Stimulated activated CD4-positive, alpha-beta T cell treated with anti-CD3 and anti-CD28 coated beads, Interleukin-15, amount 100 ng/mL, for 48 hours (primary cell): ENCODE measurements at places on chromosomes 13 and 19.

DNA sequence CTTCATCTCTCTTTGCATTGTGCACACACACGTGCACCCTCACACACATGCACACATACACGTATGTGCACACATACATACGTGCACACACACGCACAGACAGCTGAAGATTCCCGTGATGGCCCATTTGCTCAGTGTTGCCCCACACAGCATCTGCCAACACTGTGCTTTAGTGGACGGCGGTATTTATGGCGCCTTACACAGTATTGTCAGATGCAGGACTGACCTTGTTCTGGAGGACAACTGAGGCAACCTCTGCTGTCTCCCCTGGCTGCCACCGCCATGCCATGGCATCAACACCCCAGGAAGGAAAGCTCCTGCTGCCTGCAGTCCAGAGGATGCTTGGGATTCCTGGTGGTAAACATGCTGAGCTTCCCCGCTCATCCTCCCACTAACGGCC is 316.4 kb downstream of the TEX29 start:
- no peak for DNase-seq

GRCh38 chr19:32910874-32911273 is 41.3 kb upstream of the SLC7A9 start:
- no peak for DNase-seq

- no peak for DNase-seq
These were observed 434.7 kb downstream of the FOXO1 start for GRCh38 chr13:40231751-40232150.

- no peak for DNase-seq
These were observed 734 bp upstream of the TRMT1 start for GRCh38 chr19:13117176-13117771.

GRCh38 chr13:99489028-99489427 is 12.2 kb upstream of the TM9SF2 start:
- DNase-seq, result no peak

DNA sequence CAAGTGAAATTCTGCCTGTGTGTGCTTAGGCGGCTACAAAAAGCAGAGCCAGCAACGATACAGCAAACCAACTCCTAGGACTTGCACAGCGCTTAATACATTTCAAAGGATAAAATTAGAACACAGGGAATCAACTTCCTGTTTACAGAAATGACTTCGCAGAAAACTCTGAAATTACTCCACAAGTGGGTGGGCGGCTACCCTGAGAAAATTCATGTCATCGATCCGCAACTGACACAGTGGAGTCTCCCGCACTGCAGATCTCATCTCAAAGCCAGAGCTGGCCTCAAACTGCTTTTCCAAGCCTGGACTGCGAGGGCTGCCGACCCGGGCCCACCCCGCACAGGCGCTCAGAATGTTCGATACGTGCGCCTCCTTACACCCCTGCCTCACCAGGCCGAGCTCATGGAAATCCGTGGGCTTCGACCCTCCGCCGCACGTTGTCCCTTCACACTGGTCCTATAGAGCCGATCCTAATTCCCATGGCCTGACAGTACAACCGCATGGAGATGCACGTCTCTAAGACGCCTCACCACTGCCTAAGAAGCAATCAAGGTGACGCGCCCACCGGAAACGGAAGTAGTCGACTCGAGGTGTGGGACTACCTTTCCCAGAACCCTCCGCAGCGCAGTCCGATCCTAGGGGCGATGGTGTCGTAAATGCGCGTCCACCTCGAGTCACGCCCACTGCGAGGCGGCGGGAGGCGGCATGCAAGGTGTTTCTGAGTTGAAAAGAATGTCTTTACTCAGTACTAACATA is at the start of gene ZNF229:
Gene ZNF229, minus strand, starts transcription at position 557 of the 759 bp plus-strand sequence. CDS start 5,625 bp downstream, outside the sequence.
- DNase-seq, result peak; percentile 61

- no peak for DNase-seq
These were observed 21.0 kb downstream of the VASP start for GRCh38 chr19:45528149-45528743.

DNA sequence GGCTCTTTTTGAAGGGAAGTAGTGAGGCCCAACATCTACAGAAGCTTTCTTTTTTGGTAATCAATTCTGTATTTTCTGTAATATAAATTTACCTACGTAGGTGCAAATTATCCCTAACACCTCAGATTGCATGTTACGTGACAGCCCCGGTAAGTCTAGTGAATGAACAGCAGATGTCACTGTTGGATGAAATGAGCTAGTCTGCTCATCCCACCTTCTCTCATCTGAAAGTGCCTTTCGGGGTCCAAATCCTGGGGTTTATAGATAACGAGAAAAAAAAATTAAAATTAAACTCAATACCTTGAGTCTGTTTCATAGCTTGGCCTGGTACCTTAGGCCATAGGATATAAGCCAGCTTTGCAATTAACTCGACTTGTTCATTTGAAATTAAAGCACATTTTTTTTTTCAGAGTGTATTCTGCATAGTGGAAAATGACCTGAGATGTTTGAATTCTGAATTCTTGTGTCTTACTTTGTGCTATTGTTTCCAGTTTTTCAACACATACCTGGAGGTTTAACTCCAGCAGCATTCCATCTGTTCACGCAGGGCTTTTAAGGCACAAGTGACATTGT is 548.2 kb downstream of the GPC5 start:
- DNase-seq, result no peak

GRCh38 chr13:99959540-99960230 is 11.9 kb downstream of the ZIC5 start:
- DNase-seq, result no peak

GRCh38 chr19:34067861-34068271 is 104.4 kb upstream of the LSM14A start:
- no peak for DNase-seq

GRCh38 chr13:50226515-50227155 is 211.4 kb downstream of the KCNRG start:
- no peak for DNase-seq

DNA sequence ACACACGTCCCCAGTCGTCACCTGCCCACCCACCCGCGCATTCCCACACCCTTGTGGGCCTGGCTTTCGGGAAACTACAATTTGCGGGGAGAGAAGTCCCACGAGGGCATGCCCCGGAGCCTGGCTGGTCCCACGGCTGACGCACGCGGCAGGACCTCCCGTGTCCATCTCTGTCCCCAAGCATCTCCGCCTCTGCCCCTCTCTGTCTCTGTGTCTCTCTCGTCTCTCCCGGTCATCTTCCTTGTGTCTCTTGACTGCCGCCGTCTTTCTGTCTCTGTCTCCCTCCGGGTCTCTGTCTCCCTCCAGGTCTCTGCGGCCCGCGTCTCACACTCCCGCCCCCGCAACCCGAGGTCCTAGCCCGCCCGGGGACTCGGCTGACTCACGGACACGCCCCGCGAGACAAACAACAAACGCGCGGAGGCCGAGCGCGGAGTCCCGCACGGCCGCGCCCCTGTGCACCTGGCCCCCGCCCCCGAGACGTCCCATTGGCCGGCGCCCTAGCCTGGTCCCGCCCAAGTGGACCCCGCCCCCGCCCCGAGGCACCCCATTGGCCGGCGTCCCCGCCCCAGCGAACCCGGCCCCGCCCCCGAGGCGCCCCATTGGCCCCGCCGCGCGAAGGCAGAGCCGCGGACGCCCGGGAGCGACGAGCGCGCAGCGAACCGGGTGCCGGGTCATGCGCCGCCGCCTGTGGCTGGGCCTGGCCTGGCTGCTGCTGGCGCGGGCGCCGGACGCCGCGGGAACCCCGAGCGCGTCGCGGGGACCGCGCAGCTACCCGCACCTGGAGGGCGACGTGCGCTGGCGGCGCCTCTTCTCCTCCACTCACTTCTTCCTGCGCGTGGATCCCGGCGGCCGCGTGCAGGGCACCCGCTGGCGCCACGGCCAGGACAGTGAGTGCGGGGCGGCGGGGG is at the start of gene FGF22:
Gene FGF22, plus strand, starts transcription at position 627 of the 908 bp plus-strand sequence. Its CDS starts 47 bp downstream, at position 674.
- DNase-seq, result peak; percentile 88

DNA sequence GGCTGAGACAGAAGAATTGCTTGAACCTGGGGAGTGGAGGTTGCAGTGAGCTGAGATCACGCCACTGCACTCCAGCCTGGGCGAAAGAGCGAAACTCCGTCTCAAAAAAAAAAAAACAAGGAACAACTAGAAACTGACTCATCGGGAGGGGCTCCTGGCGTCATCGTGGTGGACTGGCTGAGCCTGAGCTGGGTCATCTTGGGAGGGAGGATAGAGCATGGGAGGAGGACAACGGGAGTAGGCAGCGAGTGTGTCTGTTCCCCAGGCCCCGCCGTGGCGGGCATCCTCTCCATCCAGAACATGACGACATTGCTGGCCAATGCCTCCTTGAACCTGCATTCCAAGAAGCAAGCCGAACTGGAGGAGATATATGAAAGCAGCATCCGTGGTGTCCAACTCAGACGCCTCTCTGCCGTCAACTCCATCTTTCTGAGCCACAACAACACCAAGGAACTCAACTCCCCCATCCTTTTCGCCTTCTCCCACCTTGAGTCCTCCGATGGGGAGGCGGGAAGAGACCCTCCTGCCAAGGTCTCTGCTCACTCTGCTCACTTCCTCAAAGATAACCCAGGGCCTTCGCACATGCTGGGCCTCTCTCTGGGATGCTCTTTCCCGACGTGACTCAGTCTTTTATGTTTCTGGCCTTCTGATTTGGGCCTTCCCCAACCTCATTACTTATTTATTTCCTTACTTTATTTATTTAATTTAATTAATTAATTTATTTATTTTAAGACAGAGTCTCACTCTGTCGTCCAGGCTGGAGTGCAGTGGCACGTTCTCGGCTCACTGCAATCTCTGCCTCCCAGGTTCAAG is 16.6 kb downstream of the DDX39A start:
- DNase-seq, result no peak

DNA sequence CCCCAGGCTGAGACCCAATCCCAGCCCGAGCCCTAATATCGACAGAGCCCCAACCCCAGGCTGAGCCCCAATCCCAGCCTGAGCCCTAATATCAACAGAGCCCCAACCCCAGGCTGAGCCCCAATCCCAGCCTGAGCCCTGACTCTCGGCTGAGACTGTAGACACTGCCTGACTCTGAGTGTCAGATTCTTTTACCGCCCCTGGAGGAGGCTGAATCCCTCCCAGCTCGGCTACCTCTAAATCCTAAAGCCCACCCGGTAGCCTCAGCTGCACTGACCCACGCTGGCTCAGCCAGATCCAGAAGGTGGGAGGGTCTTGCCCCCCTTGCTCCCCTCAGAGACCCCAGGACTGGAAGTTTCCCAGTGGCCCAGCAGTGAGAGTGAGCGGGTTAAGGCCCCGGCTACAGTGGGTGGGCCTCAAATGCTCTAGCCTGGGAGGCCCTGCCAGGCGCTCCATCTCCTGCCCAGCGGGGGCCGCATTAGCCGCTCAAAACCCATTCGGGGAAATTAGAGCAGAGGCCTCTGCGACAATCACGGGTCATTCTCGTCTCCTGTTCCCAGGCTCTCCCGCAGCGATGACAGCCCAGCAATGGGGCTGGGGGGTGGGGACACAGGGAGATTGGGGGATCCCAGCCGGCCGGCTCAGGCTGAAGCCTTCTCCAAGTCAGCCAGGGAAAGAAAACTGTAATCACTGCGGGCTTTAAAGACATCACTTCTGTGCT is 43.8 kb downstream of the ZNRF4 start:
- DNase-seq, result no peak

DNA sequence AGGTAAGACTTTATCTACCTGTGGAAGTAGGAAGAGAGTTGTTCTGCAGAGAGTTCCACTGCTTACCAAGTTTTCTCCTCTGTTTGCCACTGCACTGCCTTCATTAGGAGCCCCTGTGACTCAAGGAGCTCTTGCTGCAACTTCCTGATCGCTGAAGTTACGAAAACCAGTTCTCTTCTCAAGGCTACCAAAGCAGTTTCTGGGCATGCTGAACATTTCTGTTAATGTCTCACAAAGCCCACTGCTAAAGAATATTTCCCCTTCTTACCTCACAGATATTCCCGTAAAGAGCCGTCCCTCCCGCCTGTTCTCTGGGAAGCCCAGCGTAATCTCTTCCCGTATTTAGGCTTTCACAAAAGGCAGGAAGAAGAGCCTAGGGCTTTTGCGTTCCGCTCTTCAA is 82.6 kb upstream of the OXGR1 start:
- DNase-seq, result no peak

- peak; percentile 55 for DNase-seq
These were observed at the start of gene LMTK3 for GRCh38 chr19:48511800-48512503. LMTK3 (minus strand) TSS chr19:48511835; CDS start chr19:48511576, 259 bp downstream.

GRCh38 chr19:3698386-3698950 is 1.8 kb downstream of the PIP5K1C start:
- no peak for DNase-seq

GRCh38 chr13:100347968-100348367 is 240.6 kb downstream of the GGACT start:
- DNase-seq, result no peak

DNA sequence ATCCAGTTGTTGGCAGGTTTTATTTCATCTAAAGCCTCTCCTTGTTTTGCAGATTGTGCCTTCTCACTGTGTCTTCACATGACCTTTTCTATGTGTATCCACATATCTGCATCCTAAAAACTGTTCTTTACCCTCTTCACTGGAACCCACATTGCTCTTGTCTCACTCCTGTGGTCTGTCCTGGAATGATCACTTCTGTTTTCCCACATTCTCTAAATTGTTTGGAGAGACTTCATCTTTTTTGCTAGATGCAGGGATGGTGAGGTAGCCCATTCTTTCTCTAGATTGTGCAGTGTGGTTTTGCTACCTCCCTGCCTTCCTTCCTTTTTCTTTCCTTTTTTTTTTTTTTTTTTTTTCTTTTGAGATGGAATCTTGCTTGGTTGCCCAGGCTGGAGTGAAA is 608.6 kb upstream of the MIR17HG start:
- no peak for DNase-seq

DNA sequence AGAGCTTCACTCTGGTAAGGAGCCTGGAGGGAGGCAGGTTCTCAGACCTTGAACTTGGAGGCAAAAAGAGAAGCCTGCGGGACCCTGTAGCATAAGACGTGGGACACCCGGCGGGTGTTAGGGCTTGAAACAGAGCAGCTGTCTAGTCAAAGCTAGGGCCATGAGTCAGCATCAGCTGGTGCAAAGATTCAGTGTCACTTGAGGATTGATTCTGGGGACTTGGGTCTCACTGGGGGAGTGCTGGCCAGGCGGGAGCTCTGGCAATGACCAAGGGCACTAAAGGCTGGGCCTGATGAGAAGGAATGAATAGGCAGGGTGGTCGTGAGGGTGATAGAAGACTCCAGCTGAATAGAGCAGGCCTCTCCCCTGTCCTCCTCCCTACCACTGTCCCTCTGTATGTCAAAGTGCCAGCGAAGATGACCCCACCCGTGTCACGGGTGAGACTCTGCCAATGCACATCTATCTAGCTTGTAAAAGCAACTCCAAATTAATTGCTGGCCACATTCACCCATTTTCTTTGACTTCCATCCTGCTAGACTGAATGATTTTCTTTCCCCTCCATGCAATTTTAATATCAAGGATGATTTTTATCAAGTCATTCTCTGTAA is 97.1 kb downstream of the MBNL2 start:
- no peak for DNase-seq

GRCh38 chr13:42356184-42356575 is 84.2 kb downstream of the AKAP11 start:
- no peak for DNase-seq
